ENCODE measurements at places on chromosomes 11 and 22.

- no peak for DNase-seq
These were observed 53.5 kb upstream of the EIF3M start for GRCh38 chr11:32529994-32530588.

DNA sequence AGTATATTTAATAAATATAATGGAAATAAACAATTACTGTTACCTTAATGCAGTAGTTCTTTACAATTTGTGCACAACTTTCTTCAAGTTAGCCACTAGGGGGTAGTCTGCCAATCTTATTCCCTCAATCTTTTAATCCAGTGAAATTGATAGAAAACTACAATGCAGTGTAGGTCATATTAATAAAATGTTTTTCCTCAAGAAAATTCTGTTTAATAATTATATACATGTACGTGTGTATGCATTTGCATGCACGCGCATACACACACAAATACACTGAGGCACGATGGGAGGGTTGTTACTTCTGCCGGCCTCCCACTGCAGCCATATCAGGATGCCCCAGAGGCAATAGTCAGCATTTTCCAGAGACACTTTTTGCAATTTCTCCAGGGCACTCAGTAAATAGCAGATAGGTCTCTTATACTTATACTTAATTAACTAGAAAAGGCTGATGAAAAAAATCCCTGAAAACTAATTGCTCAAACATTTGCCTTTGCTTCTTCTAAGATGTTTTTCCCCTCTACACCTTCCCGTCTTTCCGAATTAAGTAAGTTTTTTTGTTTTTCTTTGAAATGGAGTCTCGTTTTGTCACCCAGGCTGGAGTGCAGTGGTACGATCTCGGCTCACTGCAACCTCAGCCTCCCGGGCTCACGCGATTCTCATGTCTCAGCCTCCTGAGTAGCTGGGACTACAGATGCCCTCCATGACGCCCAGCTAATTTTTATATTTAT lies 3.1 kb downstream of the GAB2 start:
- DNase-seq, result peak; percentile 45

DNA sequence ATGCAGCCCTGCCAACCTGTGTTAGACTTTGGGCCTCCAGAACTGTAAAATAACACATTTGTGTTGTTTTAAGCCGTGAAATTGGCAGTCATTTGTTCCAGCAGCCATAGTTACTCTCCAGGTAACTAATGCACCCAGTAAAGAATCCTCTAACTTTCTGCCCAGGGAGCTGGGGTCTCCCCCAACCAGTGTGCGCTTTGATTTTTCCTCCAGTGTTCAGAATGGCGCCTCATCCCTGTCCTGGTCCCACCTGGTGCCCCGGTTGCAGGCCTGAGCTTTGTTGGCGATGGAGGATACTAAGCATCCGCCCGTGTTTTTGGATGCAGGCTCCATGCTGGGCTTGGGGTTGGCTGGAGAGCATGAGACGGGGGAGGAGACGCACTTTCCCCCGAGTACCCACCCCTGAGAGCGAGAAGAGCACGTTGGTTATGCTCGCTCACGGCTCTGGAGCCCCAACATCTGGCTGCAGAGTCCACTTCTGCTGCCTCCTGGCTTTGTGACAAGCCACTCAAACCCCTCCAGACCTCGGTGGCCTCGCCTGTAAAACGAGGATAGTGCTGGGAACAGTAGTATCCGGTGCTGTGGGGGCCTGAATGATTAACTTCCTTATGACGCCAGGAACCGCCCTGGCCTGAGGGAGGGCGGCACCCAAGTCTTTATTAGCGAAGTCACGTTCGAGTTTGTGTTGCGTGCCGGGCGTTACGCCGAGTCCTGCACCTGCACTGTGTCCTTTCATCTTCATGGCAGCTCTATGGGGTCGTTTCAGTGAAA lies 25.8 kb downstream of the MRGPRD start:
- no peak for DNase-seq

DNA sequence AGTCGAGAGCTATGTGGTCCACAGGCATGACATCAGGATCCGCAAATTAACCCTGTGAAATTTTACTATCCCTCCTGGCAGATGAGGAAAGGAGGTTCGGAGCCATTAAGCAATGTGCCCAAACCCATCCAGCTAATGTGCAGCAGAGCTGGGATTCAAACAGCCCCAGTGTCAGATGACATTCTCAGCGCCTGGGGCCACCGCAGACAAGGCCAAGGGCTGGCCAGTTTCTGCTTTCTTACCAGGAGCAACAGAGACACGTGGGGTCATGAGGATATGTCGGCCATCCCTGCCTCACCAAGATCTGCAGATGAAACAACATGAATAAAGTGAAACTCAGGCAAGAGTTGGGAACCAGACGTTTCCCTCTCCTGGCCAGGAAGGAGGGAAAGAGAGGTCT lies 110.2 kb downstream of the TENM4 start:
- no peak for DNase-seq

DNA sequence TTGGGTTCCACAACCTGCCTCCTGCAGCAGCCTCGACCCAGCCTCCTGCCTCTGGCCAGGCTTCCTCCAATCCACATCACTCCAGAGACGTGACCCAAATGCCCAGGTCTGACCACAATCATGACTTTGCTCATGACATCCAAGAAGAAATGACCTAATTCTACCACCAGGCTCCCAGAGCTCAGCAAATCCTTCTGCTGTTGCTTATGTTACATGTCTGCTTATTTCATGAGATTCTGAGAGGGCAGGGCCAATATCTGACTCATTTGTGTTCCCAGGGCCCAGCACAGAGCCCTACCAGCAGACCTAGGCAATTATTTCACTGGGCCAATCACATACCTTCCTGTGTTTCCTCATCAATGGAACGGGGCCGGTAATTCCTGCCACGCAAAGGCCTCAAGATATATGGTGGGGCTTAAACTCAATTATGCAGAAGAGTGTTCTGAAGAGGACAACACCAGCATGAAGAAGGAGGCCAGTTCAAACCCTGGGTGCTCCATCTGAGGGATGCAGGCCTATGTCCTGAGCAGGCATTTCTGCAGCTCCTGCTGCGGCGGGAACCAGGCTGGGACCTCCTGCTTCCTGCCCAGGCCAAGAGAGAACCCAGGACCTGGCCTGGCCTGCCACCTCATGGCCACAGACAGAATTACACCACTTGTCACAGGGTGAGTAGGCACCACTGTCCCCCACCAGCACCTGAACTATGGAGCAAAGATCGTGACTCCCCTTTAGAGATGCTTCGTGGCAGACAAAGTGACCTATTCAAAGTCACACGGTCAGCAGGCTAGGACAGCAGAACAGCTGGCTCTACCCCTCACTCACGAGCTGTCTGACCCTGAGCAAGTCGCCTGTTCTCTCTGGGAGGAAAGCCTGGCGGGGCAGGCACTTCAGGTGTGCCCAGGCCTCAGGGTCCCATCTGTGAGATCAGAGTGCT lies 5.9 kb downstream of the CENPM start:
- DNase-seq, result peak; percentile 86

DNA sequence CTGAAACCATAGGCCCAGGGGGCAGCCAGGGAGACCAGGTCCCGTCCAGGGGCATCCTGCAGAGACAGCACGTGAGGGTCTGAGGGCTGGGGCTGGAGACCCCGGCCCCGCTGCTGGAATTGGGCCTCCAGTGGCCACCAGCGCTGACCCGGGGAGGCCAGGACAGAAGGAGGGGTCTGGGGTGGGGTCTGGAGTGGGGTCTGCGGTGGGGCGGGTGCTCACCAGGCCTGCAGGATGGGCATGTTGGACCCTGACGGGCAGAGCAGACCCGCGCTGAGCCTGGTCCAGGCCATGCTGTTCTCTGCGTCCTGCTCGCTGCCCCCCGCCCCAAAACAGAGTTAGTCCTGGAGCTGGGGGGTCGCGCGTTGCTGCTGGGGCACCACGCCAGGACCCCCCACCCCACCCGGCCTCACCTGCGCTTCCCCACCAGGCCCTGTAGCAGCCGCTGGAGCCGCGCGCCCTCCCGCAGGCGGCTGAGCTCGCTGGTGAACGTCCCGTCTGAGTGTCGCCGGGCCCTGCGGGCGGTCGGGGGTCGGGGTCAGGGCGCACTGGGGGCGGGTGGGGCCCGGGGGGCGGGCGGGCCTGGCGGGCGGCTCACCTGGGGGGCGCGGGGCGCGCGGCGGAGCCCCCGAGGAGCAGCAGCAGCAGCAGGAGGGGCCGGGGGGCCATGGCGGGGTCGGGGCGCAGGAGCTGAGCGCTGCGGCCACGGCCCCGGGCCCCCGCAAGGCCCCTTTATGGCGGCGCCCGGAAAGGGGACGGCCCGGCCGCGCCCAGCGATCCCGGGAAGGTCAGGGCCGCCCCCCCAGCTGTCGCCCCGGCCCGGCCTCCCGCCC lies at the start of gene SCT:
Gene SCT (minus strand): TSS at position 707 of the 833 bp plus-strand sequence. CDS start 38 bp downstream, at position 669.
- no peak for DNase-seq

GRCh38 chr11:116107229-116107628 lies 603.0 kb upstream of the CADM1 start:
- DNase-seq, result no peak

- DNase-seq, result no peak
These were observed 94.3 kb downstream of the GAB2 start for GRCh38 chr11:78323363-78323762.

DNA sequence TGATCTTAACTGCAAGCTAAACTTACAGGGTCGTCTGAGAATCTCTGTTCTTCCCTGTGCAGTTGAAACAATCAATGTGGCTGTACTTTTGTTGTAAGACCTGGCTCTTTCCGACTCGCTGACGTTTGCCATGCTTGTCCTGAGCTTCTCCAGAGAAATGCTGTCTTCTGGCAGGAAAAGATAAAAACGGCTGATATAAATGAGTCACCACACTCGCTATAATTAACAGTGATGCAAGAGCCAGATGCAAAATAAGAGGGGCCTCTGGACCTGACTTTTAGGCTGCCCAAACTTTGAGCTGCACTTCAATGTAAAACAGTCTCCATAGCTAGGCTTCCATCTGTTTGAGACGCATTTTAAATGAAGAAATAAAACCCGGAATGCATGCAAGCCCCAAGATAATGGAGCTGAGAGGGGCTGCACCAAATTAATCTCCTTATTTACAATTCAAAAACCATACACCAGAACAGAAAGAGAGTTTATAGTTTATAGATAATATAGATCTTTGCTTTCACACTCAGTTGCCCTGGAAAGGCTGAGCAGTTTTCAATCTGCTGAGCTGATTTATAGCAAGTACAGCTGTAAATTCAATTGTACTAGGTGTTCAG lies 48.5 kb downstream of the WT1 start:
- no peak for DNase-seq

DNA sequence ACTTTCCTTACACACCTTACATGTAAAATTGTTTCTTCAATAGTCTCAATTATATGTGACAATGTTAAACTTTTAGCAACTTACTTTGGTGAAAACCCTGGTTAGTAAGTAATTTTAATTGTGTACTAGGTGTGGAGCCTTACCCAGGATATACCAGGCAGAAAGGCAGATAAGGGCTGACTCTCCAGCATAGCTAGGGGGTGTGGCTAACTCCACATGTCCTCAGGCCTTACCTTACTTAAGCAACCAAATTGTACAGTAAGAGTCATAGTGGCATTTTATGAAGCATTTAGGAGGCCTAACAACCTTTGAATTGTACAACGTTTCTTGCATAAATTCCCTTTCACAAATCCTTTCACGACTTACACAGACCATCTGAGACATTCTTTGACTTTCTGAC lies 118.2 kb upstream of the OR9Q1 start:
- no peak for DNase-seq

DNA sequence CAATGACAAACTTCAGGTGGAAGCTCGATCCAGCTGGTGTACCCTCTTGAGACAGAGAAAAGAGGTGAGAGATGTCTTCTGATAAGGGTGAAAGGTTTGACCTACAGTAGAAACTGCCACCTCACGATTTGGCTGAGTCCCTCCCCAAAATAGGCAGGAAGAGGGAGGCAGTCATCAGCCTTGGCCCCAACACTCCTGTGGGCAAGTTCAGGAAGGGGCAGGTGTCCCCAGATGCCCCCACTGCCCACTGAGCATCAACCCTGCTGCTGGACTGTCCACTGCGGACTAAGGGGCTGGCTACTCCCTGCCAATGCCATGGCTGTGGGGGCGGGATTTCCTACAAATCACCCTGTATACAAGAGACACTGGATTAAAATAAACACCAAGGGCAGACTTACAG lies 441.4 kb downstream of the BUD13 start:
- DNase-seq, result no peak

DNA sequence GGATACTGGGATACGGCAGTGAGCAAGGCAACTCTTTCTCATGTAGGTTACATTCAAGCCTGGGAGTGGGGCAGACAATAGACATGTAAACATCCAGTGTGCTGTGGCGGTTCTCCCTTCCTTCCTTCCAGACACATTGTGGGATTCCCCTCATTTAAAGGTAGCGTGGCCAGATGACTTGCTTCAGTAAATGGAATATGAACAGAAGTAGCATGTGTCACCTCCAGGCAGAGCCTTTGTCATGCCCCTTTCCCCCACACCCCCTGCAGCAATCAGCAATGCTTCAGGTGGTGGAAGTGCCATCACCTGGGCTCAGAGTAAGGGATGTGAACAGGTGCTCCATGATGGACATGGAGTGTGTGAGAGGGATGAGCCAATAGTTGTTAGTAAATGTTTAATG lies 34.8 kb upstream of the TTC12 start:
- DNase-seq, result no peak

DNA sequence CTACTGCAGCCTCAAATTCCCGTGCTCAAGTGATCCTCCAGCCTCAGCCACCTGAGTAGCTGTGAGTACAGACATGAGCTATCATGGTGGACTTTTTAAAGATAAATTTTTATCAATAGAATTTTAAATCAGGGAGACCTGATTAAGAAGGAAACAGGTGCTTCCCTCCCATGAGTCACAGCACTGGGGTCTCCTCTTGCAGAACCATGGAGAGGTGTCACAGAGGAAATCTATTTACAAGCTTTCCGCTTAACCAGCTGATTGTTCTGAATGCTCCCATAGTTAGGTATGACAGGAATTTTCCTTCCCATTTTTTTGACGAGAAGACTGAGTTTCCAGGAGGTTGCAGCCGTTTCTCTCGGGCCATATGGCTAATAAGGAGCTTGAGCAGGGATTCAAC lies 516.1 kb downstream of the MIAT start:
- DNase-seq, result no peak

- no peak for DNase-seq
These were observed 1.9 kb upstream of the DEPDC7 start for GRCh38 chr11:33013755-33014154.

DNA sequence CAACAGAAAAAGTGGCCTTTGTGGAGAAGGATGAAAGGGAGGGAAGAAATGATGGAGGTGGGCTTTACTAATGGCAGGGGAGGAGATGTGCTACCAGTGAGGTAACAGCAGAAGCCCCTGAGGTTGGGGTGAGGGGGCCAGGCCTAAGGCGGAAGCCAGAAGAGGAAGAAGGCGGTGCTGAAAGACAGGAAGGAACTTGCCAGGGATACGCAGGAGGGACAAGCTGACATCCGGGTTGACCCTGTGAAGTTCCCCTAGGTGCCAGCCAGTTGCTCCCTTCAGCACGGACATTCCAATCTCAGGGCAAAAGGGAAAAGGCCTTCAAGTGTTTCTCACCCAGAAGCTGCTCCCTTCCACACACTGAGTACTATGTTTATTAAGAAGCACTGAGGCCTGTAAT lies 2.3 kb upstream of the TIRAP start:
- DNase-seq, result no peak
